ENCODE measurements at places on chromosomes 16 and 17.
A peak's percentile ranks its signal among the peaks of the same experiment; 100 is the strongest.

- no peaks in the 10 kb centered on the region for H3K27me3 ChIP-seq
- no peak for DNase-seq
- H3K27ac ChIP-seq = no peak overlapping the region
- no peaks in the 10 kb centered on the region for H3K36me3 ChIP-seq
- no peak overlapping the region for H3K4me3 ChIP-seq
- peaks cover 23% of the 10 kb centered on the region for H3K4me1 ChIP-seq
These were observed 218.5 kb downstream of the SEC14L1 start for GRCh38 chr17:77359236-77359635.

DNA sequence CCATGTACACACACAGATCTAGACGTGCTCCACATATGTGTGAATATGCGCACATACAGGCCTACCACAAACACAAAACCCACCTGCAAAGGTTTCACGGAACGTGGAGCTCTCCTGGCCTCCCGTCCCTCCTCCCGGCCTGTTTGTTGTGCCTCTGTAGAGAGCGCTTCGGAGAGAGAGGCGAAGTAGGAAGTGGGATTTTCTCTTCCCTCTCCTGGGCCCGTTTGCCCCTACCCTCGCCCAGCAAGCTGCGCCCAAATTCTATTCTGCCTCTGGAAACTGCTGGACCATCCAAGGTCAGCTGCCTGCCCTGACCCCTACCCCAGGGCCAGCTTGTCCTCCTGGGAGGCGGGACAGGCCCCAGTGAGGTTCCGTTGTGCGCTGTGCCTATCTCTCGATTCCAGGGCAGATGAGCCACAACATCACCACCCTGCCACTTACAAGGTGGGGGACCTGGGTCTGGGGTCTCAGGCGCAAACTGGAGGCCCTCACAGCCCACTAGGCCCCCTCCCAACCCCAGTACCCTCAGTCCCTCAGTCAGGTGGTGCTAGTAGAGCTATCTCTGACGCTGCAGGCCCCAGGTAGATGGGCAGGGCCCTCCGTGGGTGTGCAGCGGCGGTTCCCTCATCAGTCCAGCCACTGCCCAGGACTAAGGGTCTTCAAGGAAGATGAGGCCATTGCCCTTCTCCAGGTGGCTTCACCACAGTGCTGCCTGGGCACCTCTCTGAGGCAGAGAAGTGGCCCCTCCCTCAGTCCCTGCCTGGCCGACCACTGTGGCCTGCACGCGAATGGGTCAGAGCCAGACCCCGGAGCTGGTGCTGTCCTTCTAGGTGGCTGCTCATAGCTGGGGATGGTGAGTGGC, 54.2 kb downstream of the BEAN1 start:
- H3K36me3 ChIP-seq = no peaks in the 10 kb centered on the region
- peaks cover 31% of the 10 kb centered on the region for H3K4me1 ChIP-seq
- H3K4me3 ChIP-seq = no peak overlapping the region
- DNase-seq = no peak
- no peak overlapping the region for H3K27ac ChIP-seq

- no peak overlapping the region for H3K4me3 ChIP-seq
- no peaks in the 10 kb centered on the region for H3K27me3 ChIP-seq
- no peak for DNase-seq
These were observed 17.7 kb downstream of the SIAH1 start for GRCh38 chr16:48367441-48368049.

- no peaks in the 10 kb centered on the region for H3K27me3 ChIP-seq
- peak; percentile 47 for DNase-seq
- peaks cover 2% of the 10 kb centered on the region for H3K4me1 ChIP-seq
These were observed 15.8 kb upstream of the ITGAD start for GRCh38 chr16:31377210-31377903.

DNA sequence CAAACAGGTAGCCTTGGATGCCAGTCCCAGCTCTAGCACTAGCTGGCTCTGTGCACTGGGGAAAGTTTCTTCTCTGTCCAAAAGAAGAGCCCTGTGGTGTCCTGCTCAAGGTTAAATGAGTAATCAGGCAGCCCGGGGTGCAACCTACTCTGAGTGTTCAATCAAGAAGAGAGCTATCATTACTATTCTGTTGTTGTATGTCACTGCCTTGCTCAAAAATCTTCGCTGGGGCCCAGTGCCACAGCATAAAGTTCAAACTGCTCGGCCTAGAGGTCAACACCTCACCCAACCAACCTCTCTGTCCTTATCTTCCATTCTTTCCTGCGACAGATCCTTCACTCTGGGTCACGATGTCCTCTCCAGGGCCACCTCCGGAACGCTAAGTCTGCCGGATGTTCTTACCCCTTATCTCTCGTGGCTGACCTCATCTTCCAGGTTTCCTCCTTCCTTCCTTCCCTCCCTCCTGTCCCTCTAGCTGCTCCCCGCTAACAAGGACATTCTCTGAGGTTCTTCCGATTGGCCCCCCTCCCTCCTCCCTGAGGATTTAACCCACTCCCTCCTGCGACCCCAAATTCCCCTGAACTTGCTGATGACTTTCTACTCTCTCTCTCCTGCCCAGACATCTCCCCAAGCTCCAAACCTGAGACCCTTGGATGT, 4.4 kb downstream of the FDXR start:
- H3K36me3 ChIP-seq = peaks cover 35% of the 10 kb centered on the region
- H3K4me1 ChIP-seq = peaks cover 86% of the 10 kb centered on the region
- H3K27me3 ChIP-seq = no peaks in the 10 kb centered on the region
- no peak overlapping the region for H3K4me3 ChIP-seq

DNA sequence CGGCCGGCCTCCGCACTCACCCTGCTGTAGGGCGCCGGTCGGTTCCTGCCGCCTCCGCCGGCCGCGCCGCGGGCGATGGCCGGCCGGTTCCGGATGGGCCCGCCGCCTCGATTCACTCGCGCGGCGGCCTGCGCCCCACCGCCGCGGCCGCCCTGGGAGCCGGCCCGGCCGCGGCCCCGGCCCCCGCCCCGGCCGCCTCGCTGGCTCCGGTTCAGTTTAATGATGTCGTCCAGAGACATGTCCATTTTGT, 158 bp downstream of the ALYREF start:
- H3K4me1 ChIP-seq = peaks cover 35% of the 10 kb centered on the region
- peaks cover 72% of the 10 kb centered on the region for H3K36me3 ChIP-seq
- H3K4me3 ChIP-seq = peak overlapping the region; percentile 86
- no peak for DNase-seq
- H3K27me3 ChIP-seq = no peaks in the 10 kb centered on the region

DNA sequence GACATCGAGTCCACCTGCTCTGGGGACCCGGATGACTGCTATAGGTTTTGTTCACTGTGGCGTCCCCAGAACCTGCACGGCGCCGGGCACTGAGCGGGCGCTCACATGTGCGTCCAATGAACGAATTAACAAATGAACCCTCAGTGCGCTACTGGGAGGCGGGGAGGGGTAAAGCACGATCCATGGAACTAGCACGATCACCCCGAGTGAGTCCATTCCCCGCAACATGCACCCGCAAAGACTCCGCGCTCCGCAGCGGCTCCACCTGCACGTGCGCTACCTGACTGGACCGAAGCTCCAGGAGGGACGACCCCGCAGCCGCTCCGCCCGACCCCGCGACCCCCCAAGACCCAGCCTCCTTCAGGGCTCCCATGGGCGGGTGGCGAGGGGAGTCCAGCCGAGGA, 491 bp downstream of the TRAP1 start:
- peaks cover 30% of the 10 kb centered on the region for H3K4me1 ChIP-seq
- peak overlapping the region; percentile 92 for H3K27ac ChIP-seq
- H3K36me3 ChIP-seq = no peaks in the 10 kb centered on the region
- H3K4me3 ChIP-seq = peak overlapping the region; percentile 99

GRCh38 chr17:73875346-73875745, 231.1 kb upstream of the SDK2 start:
- peaks cover 11% of the 10 kb centered on the region for H3K4me1 ChIP-seq
- no peaks in the 10 kb centered on the region for H3K36me3 ChIP-seq
- H3K27ac ChIP-seq = no peak overlapping the region
- no peak for DNase-seq

DNA sequence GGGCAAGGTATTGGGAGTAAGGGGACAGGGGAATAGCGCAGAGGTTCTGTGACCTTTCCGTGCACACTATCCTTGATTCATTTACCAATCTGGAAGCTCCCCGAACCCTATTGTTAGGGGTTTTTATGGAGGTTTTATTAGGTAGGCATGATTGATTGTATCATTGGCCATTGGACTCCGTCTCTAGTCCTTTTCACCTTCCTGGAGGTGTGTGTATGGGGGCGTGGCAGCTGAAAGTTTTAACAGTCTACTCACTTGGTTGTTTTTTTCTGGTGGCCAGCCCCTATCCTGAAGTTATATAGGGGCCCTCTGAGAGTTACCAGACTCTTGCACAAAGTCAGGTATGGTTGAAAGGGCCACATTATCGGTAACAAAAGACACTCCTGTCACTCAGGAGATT, 23.0 kb downstream of the MAP2K4 start:
- no peak overlapping the region for H3K27ac ChIP-seq
- H3K36me3 ChIP-seq = no peaks in the 10 kb centered on the region
- peaks cover 12% of the 10 kb centered on the region for H3K4me1 ChIP-seq
- DNase-seq = no peak
- H3K27me3 ChIP-seq = no peaks in the 10 kb centered on the region

GRCh38 chr17:82244413-82245133, 15.7 kb downstream of the SLC16A3 start:
- DNase-seq = peak; percentile 77
- no peaks in the 10 kb centered on the region for H3K27me3 ChIP-seq
- peaks cover 90% of the 10 kb centered on the region for H3K4me1 ChIP-seq
- H3K36me3 ChIP-seq = peaks cover 95% of the 10 kb centered on the region
- H3K4me3 ChIP-seq = no peak overlapping the region

GRCh38 chr17:70813355-70813930, 644.1 kb downstream of the KCNJ2 start:
- no peak for DNase-seq
- H3K27ac ChIP-seq = no peak overlapping the region
- H3K36me3 ChIP-seq = no peaks in the 10 kb centered on the region
- no peak overlapping the region for H3K4me3 ChIP-seq
- H3K27me3 ChIP-seq = no peaks in the 10 kb centered on the region
- no peaks in the 10 kb centered on the region for H3K4me1 ChIP-seq

GRCh38 chr17:907725-908124, 71.9 kb downstream of the NXN start:
- no peaks in the 10 kb centered on the region for H3K36me3 ChIP-seq
- no peak overlapping the region for H3K27ac ChIP-seq
- H3K4me1 ChIP-seq = no peaks in the 10 kb centered on the region
- no peak for DNase-seq

DNA sequence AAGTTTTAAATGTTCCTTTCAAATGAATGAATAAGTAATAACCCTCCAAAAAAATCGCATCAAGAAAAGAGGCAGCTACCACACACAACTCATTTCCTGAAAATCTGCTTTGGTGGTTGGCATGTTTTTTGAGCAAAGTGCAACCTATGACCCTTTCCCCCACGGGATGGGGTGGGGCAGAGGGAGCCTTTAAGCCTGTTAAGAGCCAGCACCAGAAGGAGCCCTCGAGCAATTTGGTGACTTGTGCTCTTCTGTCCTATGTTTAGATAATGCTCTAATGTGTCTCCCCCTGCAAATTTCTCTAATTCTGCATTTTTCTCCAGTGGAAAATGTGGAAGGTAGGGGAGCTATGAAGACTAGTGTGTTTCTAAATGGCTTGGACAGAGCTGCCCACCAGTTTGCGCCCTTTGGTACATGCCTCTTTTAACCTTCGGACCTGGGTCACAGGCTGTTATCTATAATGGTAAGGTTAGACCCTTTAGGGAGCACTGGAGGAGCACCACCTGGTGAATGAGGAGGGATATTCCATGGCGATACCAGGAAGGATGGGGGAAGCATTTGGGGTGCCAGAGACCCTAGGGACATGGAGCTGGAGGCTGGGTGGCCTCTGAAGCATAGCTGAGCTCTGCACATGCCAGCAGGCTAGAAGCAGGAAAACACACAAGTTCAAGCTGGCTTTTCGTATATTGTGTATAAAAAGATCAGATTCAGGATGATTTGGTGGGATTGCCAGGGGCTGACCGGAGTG, 1.6 kb downstream of the PYCARD start:
- no peaks in the 10 kb centered on the region for H3K27me3 ChIP-seq
- H3K27ac ChIP-seq = peak overlapping the region; percentile 96
- peaks cover 33% of the 10 kb centered on the region for H3K4me1 ChIP-seq
- DNase-seq = peak; percentile 74

GRCh38 chr17:57766318-57766943, 21.3 kb upstream of the CCDC182 start:
- no peaks in the 10 kb centered on the region for H3K27me3 ChIP-seq
- no peak overlapping the region for H3K27ac ChIP-seq
- no peak overlapping the region for H3K4me3 ChIP-seq

DNA sequence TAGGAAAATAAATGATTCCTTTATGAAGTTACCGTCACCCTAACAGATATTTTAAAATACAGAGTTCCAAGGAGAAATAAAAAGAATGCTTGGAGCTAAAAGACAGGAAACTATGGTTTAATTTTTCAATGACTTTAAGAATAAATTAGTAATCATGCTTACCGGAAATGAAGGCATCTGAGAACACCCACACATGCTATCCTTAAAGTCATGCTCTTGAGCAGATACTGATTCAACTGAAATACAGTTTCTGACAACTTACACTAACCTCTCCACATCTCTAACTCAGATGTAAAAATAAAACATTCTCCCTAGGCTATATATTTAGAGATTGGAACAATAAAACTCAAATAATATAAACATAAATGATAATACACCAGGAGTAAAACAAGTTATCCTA, 7.8 kb downstream of the PSMD12 start:
- DNase-seq = no peak
- peaks cover 87% of the 10 kb centered on the region for H3K36me3 ChIP-seq
- H3K27ac ChIP-seq = no peak overlapping the region
- H3K27me3 ChIP-seq = no peaks in the 10 kb centered on the region
- peaks cover 42% of the 10 kb centered on the region for H3K4me1 ChIP-seq

GRCh38 chr17:66330646-66331037, 28.2 kb downstream of the PRKCA start:
- no peak overlapping the region for H3K4me3 ChIP-seq
- peaks cover 48% of the 10 kb centered on the region for H3K4me1 ChIP-seq
- no peaks in the 10 kb centered on the region for H3K27me3 ChIP-seq
- no peak for DNase-seq
- H3K27ac ChIP-seq = no peak overlapping the region
- no peaks in the 10 kb centered on the region for H3K36me3 ChIP-seq

- no peaks in the 10 kb centered on the region for H3K4me1 ChIP-seq
- no peaks in the 10 kb centered on the region for H3K27me3 ChIP-seq
- H3K4me3 ChIP-seq = no peak overlapping the region
- no peak for DNase-seq
- no peak overlapping the region for H3K27ac ChIP-seq
These were observed 19.3 kb downstream of the SHMT1 start for GRCh38 chr17:18344021-18344420.

DNA sequence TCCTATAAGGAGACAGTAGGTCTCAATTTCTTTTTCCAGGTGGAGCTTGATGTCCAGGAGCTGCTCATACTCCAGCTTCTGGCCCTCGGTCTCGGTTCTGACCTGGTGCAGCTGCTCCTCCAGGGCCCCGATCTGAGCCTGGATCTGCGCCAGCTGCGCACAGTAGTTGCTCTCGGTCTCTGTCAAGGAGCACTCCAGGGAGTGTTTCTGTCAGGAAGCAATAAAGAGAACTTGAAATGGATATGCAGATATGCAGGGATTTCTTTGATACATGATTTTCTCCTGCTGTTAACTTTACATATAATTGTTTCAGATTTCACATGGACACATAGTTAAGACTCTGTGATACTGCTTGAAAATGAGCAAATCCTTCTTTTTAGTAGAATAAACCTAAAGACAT, 4.7 kb downstream of the KRT25 start:
- DNase-seq = no peak
- H3K4me3 ChIP-seq = no peak overlapping the region
- H3K4me1 ChIP-seq = no peaks in the 10 kb centered on the region
- H3K36me3 ChIP-seq = no peaks in the 10 kb centered on the region
- H3K27me3 ChIP-seq = no peaks in the 10 kb centered on the region
